RWPE2 (cell line): ENCODE measurements at places on chromosomes 1 and 21.

DNA sequence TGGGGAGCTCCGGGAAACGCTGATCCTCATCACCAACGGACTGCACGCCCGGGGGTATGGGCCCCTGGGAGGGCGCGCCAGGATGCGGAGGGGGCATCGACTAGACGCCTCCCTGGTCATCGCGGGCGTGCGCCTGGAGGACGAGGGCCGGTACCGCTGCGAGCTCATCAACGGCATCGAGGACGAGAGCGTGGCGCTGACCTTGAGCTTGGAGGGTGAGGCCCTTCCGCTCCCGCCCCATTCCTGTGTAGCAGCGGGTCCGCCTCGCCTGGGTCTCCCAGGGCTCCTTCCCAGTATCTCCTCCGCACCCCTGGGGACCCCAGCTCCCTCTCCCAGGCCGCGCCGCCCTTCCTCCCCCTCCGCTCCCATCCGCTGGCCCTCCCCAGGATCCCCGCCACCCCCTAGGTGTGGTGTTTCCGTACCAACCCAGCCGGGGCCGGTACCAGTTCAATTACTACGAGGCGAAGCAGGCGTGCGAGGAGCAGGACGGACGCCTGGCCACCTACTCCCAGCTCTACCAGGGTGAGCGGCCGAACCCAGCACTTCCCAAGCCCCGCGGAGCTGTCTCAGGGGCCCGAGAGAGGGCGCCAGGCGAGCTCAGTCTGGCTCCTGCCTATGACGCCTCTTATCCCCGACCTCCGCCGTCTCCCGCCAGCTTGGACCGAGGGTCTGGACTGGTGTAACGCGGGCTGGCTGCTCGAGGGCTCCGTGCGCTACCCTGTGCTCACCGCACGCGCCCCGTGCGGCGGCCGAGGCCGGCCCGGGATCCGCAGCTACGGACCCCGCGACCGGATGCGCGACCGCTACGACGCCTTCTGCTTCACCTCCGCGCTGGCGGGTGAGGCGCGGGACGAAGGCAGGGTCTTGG is 5.0 kb downstream of the HAPLN2 start:
- no peak for DNase-seq

DNA sequence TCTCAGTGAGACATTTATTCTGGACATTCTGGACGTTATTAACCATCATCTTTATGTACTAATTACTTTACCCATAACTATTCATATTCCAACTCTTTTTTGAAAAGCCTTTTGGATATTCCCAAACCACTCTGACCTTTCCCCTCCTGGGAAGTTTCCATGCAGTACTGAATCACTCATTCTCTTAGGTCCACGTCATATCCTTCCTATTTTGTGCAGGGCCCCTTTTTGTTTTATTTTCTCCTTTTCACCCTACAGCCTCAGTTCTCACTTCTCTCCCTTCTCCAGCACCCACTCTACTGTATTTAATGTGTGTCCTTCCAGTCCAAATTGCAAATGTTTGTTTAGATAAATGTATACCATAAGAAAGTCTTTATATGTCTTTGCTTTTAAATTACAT is 16.4 kb upstream of the ATP1A1 start:
- DNase-seq: no peak

- DNase-seq: no peak
Measured at GRCh38 chr1:30166174-30166573, 557.2 kb downstream of the MATN1 start.

DNA sequence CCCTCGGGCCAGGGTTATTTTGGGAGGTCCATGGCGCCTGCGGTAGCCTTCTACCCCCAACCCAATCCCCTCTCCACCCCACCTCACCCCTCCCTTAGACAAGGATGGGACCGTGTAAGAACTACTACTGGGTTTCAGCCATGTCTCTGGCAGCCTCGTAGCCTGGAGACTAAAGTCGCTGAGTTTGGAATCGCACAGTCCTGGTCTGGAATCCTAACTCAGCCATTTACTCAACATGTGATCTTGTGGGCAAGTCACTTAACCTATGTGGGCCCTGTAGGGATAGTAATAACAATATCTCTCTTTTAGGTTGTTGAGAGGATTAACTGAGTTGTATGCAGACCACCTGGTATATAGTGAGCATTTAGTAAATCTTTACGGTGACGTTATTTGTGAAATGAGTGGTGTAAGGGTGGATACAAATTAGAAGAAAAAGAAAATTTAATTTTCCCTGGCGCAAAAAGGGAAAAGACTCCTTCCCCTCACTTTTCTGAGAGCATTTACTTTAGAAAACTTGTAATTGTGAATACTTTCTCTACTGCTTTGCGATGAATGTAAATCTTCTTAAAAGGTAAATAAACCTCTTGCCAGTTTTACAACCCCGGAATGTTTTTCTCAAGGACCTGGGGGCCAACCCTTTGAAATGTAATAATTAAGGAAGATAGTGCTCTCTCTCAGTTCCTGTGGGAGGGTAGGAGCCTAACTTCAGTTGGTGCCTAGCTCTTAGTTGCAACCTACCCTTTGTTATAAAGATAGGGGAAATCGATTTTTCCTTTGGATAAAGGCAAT is 615 bp upstream of the MRPS15 start:
- DNase-seq: no peak

- DNase-seq: no peak
Measured at GRCh38 chr1:6281511-6282402, 20.9 kb upstream of the GPR153 start.

- no peak for DNase-seq
Measured at GRCh38 chr21:38605236-38605635, 107.0 kb upstream of the ERG start.

DNA sequence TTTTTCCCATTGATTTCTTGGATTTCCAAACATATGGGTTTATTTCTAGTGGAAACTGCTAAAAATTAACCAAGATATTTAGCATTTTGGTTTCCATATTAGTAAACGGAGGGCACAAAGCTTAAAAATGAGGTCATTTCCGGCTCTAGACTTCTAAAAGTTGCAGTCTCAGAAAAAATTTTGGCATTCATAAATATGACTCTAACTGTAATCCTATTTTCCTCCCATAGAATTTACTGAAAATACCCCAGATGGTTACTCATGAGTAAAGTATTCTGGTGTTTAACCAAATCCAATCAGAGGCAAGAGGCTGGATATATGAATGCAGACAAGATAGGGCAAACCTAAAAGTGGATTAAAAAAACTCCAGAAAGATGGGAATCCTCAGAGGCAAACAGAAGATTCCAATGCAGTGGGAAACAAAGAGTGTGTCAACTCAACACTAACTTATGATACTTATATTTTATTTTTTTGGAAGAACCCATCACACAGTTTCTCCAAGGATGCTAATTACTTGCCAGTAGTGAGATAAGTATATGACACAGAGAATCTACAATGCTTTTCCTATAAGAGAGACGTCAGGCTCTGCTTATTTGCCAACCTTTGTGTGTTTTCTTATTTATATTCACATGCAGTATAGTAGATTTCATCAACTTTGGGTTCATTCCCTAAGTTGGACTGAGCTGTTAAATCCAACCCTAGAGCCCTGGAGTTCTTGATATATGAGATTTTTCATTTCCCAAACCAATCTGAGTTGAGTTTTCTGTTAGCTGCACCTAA is 90.1 kb upstream of the BCL10 start:
- DNase-seq: no peak

- no peak for DNase-seq
Measured at GRCh38 chr21:45726438-45726837, 82.9 kb downstream of the PCBP3 start.

DNA sequence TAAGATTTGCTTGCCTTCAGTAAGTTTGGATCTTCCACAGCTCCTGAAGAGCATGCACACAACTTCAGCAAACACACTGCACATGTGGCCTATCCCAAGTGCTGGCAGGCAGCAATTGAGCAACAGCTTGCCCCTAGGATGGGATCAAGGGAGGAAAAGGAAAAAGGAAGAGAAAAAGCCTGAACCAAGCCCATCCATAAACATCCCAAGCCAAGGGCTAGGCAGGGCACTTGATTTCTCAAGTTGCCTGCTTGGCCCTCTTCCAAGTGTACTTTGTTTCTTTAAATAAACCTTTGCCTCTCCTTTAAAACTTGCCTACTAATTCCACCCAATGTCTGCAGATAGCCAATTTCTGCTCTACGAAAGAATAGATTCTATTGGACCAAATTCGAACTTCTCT is 49.0 kb upstream of the OLFM3 start:
- no peak for DNase-seq

DNA sequence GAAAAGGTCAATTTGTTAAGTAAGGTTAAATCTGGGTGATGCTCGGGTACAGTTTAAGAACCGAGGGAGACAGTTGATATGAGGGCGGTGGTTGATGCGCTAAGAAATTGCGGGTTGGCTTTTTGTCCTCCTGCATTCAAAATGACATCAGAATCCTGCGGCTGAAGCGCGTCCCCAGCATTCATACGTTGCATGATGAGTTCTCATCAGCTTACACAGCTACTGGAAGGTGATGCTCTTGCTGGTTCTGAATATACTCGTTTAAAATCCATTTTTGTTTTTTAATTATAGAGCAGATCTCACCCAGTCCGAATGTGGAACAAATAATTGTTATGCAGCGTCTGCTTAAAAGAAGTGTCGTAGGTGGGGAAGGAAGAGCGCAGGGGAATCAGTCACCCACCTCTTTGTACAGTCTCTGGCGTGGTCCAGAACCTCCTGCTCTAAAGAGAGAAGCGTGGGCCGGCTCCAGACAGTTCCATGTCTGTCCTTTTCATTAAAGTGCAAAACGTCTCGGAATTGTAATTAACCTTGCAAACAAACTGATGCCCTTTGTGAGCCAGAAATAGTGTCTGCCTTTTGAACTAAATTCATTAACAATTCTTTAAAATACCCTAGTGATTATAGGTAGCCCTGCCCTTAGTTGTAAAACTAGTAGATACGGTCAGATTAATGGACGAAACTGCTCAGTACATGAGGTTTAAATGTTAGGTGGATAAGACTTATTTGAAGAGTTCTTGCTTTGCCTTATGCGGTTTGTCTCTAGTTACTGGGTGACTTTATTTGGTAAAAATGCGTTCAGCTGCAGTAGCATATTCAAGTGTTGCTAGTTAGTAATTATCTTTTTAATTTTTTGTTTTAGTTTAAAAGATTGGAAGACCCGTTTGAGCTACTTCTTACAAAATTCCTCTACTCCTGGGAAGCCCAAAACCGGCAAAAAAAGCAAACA is 741 bp downstream of the RGS2 start:
- no peak for DNase-seq

DNA sequence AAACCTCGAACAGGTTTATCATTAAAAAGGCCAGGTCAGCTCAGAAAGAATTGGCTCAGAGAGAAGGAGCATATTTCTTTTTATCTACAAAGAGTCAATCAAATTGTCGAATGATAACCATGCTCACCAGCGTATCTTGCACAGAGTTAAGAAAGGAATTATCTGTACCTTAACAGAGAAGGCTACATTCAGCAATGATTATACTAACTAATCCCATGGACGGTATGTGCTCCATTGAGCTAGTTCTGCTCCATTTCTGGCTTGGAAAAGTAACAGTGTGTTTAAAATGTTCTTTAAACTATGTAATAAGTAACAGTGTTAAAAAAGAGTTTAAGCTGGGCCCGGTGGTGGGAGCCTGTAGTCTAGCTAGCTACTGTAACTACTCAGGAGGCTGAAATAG is 4.2 kb downstream of the UBR4 start:
- DNase-seq: no peak

GRCh38 chr1:66291531-66291864 is 242.5 kb upstream of the SGIP1 start:
- DNase-seq: no peak

DNA sequence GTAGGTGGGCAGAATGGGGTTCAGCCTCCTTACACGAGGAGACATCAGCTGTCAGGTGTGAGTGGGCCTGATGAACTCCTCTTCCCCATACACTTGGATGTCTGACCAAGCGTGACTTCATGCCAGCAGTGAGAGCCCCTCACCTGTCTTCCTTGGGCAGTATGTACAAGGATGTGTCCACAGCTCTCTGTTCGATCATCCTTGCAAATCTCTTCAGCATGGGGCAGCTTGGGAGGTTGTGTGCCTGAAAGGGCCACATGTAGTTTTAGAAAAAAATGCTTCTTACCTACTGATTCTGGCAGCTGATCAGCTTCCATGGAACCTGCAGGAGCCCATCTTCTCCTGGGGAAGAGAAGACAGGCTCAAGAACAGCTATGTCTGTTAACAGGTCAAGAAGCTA is 18.0 kb downstream of the ACP6 start:
- DNase-seq: no peak

DNA sequence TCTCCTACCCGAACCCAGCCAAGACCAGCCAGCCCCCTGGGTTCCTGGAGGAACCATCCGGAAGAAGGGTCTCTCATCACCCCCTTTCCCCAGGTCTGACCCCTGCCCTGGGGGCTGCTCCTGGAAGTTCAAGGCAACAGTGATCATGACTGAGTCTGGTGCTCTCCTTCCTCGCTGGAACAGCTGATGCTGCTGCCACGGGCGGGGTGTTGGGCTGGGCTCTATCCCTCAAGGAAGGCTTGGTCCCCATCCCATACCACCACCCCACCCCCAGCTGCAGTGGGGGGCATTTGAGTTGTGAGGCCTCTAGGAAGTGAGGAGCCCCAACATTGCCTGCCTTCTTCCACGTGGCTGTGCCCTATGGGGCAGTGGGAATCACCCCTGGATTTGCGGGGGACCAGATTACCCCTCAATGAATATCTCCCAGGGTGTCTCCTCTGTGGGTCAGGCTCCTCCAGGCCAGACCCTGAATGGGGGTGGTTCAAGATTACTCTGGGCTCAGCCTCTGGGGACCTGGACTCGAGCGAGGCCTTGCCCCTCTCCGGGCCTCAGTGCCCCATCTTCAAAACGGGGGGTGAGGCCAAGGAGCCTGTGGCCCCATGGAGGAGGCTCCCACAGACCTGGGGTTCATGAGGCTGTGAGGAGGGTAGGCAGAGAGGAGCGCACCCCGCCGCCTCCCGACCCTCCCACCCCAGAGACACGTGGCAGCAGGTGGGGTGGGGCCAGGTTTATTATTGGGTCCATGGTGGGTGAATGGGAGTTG is 2.8 kb downstream of the MASP2 start:
- no peak for DNase-seq

- DNase-seq: no peak
Measured at GRCh38 chr1:46215504-46215903, 12.4 kb downstream of the LURAP1 start.

DNA sequence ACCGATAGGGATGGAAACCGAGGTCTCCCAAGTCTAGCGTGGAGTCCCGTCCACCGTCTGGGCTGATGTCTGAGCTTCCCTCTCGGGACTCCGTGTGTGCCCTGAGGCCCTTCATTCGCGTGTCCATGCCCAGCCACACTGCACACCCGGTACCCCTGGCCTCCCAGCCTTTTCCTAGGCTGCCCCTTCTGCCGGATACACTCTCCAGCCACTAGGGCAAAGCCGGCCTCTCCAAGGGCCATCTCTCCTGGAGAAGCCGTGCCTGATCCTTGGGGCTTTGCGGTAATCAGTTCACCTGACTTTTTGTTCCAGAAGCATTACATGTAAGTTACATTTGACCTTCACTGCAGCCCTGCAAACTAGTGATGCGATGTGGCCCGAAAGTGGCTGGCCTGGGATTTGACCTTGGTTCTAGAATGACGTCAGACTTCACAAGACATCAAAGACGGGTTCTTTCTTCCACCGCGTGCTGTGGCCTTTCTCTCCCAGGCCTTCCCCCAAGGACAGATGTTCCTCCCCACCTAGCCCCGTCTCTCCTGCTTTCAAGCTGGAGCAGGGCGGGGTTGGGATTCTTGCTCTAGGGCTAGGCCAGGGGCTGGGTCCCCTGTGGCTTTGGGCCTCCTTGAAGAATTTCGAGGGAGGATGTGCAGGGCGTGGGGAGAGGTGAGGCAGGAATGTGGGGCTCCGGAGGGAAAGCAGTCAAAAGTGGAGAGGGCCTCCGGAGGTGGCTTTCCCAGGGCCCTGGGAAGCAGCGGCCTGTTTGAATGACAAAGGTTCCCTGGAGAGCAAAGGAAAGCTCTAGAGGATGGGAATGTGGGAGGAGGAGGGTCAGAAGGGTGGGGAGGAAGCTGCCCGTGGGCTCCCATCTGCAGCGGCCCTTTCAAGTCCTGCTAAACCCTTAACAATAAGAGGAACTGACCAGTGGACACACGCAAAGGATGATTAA is 49.7 kb upstream of the SLC2A1 start:
- DNase-seq: no peak
